ENCODE measurements at places on chromosomes 7 and 10.
A peak's percentile ranks its signal among the peaks of the same experiment; 100 is the strongest.

DNA sequence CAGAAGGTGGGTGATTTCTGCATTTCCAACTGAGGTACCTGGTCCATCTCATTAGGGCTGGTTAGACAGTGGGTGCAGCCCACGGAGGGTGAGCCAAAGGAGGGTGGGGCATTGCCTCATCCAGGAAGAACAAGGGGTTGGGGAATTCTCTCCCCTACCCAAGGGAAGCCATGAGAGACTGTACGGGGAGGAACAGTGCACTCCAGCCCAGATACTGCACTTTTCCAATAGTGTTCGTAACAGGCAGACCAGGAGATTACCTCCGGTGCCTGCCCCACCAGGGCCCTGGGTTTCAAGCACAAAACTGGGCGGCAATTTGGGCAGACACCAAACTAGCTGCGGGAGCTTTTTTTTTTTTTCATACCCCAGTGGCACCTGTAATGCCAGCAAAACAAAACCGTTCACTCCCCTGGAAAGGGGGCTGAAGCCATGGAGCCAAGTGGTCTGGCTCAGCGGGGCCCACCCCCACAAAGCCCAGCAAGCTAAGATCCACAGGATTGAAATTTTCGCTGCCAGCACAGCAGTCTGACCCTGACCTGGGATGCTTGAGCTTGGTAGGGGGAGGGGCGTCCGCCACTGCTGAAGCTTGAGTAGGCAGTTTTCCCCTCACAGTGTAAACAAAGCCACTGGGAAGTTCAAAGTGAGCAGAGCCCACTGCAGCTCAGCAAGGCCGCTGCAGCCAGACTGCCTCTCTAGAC is 31.2 kb downstream of the ARMC10 start:
- DNase-seq = peak; percentile 21

GRCh38 chr10:29471544-29471859 is 163.3 kb downstream of the SVIL start:
- peak; percentile 90 for DNase-seq

- DNase-seq = no peak
These were observed 638.1 kb upstream of the CNTNAP2 start for GRCh38 chr7:145478541-145478940.

DNA sequence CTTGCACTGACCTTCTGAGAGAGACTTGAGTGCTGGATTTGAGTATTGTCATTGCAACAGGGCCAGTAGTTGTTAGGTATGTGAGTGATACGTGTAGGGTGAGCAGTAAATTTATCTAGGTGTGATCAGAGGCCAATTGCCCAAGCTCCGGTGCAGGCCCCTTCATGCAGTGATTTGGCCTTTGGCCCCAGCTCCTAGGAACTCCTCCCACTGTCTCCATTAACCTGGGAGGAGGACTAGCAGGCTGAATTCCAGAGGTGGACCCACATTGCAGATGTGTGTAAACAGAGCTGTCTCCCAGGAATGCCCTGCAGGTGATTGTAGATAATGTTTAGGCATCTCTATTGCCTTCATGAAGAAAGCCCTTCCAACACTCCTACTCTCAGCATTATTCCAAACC is 19.5 kb downstream of the TCF7L2 start:
- no peak for DNase-seq

DNA sequence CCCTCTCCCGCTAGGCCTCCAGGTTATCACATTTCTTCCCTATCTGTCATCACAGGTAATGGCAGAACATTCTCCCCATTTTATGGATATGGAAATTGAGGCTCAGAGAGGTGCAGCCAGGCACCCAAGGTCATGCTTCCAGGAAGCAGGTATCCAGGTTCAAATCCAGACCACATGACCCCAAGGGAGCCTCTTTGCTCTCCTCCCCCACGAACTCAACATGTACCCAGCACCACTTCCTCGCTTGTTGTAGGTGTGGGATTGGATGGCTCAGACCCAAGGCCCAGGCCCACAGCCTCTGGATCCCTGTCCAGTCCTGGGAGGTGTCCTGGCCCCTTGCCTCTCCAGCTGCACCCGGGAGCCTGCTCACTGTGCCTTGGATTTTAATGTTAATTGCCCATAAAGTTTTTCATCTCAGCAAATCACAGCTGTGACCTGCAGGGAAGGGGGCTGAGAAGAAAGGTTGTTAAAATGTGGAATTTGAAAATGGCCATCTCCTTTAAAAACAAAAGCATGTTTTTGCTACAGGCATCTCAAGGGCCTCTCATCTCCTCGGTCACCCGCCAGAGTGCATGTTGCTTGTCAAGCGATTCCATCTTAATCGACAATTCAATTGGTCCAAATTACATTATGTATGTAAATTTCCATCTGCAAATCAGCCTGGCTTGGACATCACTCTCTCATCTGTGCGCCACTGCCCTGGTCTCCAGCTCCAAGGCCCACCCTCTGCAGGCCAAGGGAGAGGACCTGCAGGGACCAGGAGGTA is 205.4 kb upstream of the ZMIZ1 start:
- no peak for DNase-seq

DNA sequence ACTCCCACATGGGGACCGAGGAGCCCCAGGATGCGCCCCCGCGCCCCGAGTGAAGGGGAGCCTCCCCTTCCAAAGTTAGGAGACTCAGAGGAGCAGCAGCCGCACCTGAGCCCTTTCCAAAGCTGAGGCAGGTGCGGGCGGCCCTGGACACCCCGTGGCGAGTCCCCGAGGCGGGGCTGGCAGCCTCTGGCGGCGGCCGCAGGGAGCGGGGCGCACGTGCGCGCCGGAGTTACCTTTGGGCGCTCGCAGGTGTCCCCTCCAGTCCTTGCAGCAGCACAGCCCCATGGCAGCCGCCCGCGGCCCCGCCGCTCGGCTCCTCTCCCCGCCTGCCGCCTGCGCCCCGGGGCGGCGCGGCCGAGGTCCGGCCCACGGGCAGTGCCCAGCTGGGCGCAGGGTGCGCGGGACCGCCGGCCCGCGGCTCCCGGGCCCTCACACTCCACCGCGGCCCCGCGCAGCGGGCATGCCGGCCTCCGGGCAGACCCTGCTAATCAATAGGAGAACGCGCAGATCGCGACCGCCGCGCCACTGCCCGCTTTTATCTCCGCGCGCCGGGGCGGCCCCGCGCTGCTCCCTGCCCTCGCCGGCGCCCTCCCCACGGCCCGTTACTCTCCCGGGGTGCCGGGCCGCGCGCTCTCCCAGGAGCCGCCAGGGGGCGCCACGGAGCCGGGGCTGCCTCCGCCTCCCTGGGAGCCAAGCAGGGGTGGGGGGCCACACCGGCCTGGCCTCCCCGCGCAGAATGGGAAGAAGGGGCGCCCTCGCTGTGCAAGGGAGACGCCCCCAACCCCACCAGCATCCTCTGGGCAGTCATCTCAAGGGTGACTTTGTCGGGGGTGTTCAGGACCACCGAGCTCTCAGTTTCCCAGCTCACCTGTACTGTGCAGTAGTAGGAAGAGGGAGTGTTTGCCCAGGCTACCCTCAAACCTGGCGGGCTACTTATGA is 80.8 kb downstream of the ARHGAP22 start:
- peak; percentile 9 for DNase-seq

- DNase-seq = peak; percentile 22
These were observed 233.7 kb downstream of the ADK start for GRCh38 chr10:74384615-74385183.

DNA sequence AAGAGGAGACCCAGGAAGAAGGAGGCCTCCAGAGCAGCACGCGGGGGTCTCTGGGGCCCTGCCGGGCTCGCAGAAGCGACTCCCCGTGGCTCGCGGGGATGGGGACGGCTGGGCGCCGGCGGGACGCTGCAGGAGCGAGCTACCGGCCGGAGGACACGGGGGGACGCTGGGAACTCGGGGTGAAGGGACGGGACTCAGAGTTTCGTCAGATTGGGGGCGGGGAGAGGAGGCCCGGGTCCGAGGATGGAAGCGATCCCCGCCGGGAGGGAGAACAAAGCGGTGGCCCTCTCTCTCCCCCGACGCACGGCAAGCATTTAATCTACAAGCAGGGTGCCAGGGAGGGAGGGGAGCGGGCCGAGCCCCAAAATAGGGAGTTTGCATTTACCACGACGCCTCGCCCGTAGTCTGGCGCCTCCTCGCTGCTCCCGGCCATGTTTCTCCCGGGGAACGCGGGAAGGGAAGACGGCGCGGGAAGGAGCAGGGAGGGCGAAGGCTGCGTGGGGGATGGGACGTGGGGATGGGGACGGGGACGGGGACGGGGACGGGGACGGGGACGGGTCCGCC is at the start of gene PRTFDC1:
Gene PRTFDC1 (minus strand): TSS at position 464 of the 564 bp plus-strand sequence. CDS start 31 bp downstream, at position 433.
- peak; percentile 23 for DNase-seq

DNA sequence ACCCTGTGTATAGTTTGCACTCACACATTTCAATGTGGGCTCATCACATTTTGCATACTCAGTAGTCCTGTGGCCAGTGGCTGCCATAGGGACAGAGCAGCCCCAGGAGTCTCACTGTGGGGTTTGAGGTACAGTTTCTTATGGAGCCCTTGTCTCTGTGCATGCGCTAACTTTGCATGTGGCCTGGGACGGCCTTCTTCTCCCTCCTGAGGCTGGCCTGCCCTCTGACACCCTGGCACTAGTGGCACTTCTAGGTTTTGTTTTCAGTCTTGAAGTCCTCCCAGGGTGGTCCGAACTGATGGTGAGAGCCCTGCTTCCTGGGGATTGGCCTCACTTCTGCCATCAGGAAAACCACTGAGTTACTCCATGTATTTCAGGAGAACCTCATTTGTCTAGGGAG is 21.2 kb downstream of the NACAD start:
- DNase-seq = no peak

- DNase-seq = no peak
These were observed 33.1 kb downstream of the STAMBPL1 start for GRCh38 chr10:88913127-88913526.

DNA sequence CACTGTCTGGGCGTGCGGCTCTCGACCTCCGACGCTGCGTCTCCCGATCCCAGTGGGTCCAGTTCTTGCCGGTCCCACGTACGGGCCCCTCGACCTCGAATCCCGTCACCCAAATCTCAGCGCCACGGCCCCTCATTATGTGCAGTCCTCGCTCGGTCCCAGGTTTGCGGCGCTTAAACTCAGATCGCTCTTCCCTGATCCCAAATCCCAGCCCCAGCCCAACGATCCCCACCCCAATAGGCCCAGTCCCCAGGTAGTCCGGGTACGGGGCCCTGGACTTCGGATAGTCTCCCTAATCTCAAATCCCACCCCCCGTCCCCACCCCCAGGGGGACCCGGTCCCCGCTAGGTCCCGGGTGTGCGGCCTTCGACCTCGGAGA is 666 bp downstream of the HNRNPF start:
- DNase-seq = no peak

GRCh38 chr10:123501148-123501547 is 165.0 kb upstream of the GPR26 start:
- no peak for DNase-seq

DNA sequence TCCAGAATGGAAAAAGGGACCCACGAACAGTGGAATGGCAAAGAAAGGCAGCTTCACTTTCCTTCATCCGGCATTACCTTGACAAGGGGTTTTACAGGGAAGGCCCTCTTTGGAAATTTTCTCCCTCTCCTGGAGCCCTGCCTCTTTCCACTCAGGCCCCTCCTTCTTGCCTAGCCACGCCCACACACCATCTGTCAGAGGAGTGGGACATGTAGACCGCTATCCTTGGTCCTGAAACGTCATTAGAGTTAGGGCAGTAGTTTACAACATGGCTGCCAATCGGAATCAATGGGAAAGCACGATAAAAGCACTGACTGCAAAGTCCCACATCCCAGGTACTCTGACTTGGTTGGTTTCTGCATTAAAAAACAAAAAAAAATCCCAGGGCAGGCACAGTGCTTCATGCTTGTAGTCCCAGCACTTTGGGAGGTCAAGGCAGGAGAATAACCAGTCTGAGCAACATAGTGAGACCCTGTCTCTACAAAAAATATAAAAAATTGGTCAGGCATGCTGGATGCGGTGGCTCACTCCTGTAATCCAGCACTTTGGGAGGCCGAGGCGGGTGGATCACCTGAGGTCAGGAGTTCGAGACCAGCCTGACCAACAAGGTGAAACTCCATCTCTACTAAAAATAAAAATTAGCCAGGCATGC is 96.4 kb downstream of the MARCHF5 start:
- DNase-seq = peak; percentile 71

DNA sequence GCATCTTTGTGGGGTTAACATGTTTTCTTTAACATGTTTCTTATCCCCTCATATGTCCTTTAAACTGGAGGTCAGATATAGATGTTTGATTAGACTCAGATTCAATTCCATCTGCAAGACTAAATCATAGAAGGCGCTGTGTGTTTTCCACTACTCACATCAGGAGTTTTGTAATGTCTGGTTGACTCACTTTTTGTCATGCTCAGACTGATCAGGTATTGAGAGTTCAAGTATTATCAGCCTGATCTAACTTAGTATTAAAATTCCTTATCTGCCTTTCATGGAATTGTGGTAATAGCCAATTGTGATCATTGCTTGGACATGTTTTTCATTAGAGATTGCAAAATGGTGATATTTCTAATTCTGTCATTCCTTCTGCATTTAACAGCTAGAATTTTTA is 30.2 kb downstream of the ENTPD7 start:
- peak; percentile 70 for DNase-seq

- DNase-seq = peak; percentile 23
These were observed 4.0 kb downstream of the ITGA8 start for GRCh38 chr10:15715619-15716227.
